Caudate nucleus (tissue), 63 donors: ENCODE measurements at places on chromosomes 5 and 9.

GRCh38 chr9:16307626-16308195, 562.8 kb downstream of the BNC2 start:
- no peak for DNase-seq

GRCh38 chr9:104772714-104773510, 9.0 kb downstream of the NIPSNAP3B start:
- no peak for DNase-seq

GRCh38 chr5:152631221-152631620, 226.1 kb upstream of the NMUR2 start:
- no peak for DNase-seq

DNA sequence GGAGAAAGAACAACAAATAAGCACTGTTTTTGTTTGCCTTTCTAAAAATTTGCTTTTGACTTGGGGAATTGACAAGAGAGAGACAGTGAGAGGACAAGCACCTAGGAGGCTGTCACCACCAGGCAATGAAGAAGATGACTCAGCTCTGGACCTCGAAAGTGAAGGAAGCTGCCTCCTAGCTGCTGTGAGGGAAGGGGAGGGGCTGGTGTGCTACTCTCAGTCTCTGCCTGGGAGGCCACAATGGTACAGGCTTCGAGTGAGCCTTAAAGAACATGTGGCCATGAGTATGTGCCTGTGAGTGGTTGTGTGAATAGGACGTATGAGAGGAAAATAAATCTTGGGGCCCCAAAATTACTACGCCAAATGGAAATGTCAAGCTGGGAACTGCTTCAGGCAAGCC, 7.1 kb upstream of the PLK2 start:
- DNase-seq, result no peak

- no peak for DNase-seq
Measured at GRCh38 chr9:134189145-134189469, 24.7 kb upstream of the RNU6ATAC start.

DNA sequence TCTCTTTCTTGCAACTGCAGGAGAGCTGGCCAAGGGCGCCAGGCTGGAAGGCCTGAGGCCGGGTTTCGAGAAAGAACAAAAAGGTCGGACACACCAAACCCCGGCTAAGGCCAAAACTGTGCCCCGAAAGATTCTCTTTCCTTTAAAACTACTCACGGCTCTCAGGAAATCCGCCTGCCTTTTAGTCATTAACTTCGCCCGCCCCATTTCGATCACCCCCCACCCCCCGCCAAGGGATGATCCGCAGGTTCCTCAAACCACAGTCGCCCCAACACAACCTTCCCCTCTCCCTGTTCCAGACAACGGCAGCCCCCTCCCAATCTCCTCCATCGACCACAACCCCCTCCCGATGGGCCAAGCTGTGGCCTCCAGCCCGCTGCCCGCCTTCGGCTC, 536 bp downstream of the FEM1C start:
- DNase-seq, result peak; percentile 65

GRCh38 chr5:138884554-138884953, 9.4 kb upstream of the LRRTM2 start:
- no peak for DNase-seq

- peak; percentile 37 for DNase-seq
Measured at GRCh38 chr5:142816531-142817430, 46.6 kb downstream of the ARHGAP26 start.

- DNase-seq, result no peak
Measured at GRCh38 chr5:84623019-84623418, 238.3 kb upstream of the EDIL3 start.

DNA sequence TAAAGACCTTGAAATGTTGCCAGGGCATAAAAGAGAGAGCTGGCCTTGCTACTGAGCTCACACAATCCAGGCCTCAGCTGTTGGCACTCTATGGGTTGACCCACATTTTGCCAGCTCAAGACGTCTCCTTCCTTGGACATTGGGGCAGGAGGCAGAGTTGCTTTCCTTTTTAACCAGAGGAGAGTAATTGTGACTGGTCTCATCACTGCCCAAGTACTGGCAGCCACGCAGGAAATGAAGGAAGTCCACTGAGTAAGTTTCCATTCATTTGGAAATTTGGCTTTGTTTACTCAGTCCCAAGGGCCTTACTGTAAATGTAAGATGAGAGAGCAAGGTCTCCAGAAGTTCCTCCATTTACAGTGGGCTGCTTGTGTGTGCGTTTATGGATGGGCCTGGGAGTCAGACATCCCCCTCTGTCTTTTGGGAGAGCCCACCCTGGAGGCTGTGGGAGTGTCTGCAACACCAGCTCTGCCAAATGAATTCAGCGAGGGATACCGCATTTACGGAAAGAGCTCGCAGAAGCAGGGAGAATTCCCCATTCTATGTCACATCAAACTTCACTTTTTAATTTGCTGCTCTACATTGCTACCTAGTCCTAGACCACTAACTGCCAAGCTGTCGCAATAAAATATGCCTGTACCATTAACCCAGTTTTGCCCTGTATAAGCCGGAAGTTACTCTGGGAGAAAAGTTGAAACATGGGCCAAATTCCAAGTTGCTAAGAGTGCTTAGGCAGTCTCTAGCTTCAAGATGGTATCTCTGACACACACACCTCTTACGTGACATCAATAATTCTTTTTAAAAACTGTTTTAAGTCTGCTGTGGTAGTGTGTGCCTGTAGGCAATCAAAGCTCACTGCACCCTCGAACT, 24.5 kb upstream of the PDZD2 start:
- DNase-seq, result no peak

DNA sequence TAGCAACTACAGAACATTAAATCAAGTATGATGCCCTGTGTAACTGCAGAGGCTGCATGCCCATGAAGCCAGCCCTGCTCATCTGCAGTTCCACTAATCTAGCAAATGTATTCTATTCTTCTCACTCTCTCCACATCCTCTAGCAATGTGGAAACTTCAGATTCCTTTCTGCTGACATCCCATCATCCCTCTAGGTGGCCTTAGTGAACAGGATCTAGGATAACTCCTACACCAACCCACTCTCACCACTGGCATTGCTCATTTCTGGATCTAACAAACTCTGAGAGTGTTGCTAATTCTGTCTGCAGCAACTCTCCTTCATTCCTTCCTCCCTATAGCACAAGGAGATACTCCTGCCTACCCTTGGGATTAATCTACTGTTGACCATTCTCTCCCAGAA, 80.8 kb downstream of the FAM81B start:
- no peak for DNase-seq

DNA sequence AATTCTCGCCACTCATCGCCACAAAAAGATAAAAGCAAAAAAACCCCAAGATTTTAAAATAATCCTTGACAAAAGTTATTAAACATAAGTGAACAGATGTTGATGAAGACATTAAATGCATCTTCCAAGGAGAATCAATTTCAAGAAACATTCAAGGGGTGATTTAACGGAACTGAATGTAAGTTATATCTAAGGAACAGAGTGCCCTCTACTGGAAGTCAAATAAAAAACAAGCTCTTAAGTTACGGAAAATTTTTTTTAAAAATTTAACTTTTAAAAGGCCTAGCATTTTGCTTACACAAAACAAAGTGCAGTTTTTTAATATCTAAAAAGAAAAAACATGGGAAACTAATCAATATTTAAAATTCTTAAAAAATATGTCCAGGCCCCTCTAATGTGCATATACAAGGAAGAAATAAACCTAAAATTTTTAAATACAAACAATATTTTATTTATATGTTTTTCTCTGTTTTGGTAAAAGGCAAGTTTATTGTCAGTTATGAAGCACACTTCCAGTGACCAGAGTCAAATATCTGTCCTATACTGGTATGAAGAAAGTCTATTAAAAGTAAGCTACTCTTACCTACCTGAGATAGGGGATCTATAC, 28.0 kb downstream of the TEX10 start:
- DNase-seq, result no peak

GRCh38 chr5:179824745-179825112, 4.0 kb downstream of the SQSTM1 start:
- no peak for DNase-seq

- no peak for DNase-seq
Measured at GRCh38 chr9:114619191-114619761, 8.2 kb downstream of the TMEM268 start.

- DNase-seq, result no peak
Measured at GRCh38 chr5:141431286-141431685, 979 bp downstream of the PCDHGA12 start.

- DNase-seq, result no peak
Measured at GRCh38 chr5:41156739-41157138, 56.6 kb downstream of the C6 start.
